ENCODE measurements at places on chromosomes 12 and 14.

GRCh38 chr12:116126610-116127009 is 150.9 kb downstream of the MED13L start:
- no peak for DNase-seq

GRCh38 chr12:38162708-38163441 is 153.7 kb upstream of the ALG10B start:
- no peak for DNase-seq

GRCh38 chr12:89461649-89462612 is 62.7 kb downstream of the GALNT4 start:
- DNase-seq = peak; percentile 74

DNA sequence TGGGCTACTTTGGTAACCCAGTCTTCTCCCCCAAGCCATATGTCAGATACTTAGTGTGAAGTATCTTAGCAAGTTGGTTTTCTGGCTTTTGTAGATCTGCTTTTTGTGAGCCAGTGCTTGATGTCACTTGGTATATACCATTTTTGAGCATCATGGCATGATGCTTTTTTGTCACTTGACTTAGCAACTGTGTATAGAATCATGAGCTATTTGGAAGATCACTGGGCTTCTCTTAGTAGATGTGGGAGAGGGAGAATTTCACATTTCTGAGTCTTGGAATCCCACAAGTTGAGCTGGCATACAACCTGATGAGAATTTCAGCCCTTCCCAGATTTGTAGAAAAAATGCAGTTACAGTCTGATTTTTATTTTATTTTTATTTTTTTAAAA is 24.9 kb downstream of the AEBP2 start:
- no peak for DNase-seq

DNA sequence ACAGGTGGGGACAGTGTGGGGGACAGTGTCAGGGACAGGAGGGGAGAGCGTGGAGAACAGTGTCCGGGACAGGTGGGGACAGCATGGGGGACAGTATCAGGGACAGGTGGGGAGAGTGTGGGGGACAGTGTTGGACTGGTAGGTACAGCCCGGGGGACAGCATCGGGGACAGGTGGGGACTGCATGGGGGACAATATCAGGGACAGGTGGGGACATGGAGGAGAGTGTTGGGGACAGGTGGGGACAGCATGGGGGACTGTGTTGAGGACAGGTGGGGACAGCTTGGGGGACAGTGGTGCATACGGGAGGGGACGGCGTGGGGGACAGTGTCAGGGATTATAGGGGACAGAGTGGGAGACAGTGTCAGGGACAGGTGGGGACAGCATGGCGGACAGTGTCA is 212.3 kb downstream of the TMEM121 start:
- no peak for DNase-seq

DNA sequence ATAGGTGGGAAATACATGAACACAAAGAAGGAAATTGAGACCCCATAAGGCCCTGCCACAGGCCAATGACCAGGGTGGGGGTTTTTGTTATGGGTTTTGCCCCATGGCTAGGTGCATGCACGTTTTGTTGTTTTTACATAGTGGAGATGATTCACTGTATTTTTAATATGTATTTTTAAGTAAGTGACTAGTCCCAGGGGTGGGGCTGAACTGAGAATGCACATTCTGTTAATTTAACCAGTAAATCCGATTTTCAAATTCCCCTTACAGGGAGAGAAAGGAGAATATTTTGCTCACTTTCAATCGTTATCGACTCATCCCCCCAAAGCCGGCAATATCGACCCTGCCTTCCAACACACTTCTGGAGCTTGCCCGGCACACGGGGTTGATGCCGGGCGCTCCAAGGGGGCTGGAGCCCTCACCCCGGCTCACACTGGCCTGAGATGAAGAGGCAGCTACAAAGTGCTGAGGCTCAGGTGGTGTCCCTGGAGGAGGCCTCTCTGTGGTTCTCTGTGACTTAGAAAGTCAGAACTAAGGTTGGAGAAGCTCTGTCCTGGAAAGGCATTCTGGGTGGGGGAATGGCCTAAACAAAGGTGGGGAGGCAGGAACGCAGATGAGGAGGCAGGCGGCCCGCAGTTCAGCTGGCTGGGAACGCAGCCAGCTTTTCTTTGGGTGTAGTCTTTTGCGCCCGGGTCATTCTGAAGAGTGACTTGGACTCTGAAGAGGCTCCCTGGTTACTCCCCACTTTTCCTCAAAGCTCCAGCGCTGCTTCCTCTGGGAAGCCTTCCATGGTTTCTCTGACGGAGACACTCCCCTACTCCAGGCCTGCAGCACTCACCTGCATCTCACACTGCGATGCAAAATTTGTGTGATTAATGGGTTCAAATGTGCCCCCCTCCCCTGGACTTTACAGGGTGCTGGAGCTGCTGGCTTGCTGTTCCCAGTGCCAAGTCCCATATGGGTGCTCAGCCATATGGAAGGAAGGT is 50.7 kb upstream of the DLK1 start:
- DNase-seq = no peak

DNA sequence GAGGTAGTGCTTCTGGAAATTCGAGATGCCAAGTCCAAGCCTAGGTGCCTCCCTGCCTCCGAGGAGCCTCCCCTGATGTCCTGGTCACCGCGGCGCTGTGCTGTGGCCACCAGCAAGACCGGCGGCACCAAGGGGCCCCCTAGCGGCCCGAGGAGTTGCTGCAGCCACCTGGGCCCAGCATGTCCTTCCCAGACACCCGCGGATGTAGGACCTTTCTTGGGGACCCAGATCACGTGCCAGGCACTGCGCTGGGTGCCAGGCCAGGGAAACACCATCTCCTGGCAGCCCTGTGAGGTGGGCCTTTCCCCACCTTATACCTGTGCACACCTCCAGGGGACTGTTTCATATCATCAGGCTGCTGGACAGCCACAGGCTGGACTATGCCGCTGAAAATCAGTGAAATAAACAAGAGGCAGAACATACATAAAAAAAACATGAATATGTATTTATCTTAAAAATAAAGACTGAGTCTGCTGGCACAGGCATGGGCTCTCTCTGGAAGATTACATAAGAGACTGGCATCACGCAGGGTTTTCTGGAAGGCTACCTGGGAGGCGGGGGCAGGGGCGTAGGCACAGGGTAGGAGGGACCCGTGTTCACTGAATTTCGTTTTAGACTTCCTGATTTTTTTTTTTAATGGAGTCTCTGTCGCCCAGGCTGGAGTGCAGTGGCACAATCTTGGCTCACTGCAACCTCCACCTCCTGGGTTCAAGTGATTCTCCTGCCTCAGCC is 15.9 kb upstream of the HHIPL1 start:
- no peak for DNase-seq
